ENCODE measurements at places on chromosomes 1 and 21. TPM values are rescaled to one million over a fixed set of nuclear protein-coding genes. Genes with fewer than 3 reads are reported as not detected.

DNA sequence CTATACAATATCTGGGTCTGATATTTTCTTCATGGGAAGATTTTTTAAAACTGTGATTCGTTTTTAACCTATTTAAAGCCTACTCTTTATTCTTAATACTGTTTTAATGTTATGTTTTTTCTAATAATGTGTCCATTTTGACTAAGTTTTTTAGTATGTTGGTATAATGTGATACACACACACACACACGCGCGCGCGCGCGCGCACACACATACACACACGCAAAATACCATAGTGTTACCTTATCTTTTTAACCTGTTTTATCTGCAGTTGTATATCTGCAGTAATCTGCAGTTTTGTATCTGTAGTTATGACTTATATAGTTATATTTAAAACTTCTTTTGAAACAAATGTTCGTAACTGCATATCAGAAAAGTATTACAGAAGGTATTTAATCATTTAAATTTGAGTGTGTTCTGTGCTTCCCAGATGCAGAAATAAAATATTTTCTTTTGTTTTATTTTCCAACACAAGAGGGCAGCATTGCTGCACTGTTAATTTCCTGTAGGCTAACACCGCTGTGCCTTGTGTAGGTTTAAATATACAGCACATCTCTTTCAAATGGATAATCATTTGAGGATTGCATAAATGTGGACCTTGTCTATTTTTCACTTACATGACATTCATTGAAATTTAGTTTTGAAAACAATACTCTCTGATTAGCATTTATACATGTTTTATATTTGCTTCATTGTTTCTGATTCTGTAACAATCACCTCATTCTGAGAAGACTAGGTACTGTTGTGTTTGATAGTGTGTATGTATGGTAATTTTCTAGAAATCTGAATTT lies 166.1 kb downstream of the PDE4B start:
- H3K4me1 ChIP-seq = peaks cover 39% of the 10 kb centered on the region
- H3K27me3 ChIP-seq = no peaks in the 10 kb centered on the region
- no peak overlapping the region for H3K27ac ChIP-seq
- H3K4me3 ChIP-seq = no peak overlapping the region

- H3K4me3 ChIP-seq = no peak overlapping the region
- no peak overlapping the region for H3K27ac ChIP-seq
- H3K27me3 ChIP-seq = no peaks in the 10 kb centered on the region
- peaks cover 6% of the 10 kb centered on the region for H3K36me3 ChIP-seq
Observed at GRCh38 chr1:31183126-31183525, 56.6 kb downstream of the NKAIN1 start.

DNA sequence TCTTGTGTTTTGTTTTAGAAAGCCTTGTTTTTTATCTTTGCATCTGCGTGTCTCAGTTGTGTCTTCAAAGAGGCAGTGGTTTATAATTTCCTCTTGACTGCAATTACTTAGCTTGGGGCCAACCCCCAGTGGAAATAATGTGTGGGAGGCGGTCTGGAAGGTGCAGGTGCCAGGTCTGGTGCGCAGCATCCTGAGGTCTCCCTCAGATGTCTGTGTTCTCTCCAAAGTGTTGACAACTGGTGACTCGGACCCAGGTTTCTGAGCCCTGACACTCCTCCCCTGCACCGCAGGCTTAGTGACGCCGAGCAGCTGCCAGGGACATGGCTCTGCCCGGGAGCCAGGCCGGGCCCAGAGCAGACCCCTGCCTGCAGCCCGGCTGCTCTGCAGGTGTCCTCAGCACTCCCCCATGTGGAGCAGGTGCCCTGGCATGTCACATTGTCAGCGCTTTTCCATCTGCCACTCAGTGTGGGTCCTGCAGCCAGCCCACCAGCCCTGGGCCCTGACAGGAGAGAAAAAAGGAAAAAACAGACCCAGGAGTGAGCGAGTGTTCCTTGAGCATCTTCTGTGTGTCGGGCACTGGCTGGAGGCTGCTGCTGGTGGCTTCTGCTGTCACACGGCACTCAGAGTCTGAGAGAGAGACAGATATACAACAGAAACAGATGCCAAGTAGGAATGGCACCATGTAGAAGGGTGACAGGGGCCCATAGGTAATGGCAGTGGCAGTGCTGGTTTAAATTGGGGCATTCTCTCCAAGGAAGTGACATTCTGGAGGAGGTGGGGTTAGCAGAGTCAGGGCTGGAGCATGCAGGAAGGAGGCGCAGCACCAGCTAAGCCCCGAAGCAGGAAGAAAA lies 24.8 kb upstream of the SELENON start:
- H3K27ac ChIP-seq = peak overlapping the region; percentile 92

DNA sequence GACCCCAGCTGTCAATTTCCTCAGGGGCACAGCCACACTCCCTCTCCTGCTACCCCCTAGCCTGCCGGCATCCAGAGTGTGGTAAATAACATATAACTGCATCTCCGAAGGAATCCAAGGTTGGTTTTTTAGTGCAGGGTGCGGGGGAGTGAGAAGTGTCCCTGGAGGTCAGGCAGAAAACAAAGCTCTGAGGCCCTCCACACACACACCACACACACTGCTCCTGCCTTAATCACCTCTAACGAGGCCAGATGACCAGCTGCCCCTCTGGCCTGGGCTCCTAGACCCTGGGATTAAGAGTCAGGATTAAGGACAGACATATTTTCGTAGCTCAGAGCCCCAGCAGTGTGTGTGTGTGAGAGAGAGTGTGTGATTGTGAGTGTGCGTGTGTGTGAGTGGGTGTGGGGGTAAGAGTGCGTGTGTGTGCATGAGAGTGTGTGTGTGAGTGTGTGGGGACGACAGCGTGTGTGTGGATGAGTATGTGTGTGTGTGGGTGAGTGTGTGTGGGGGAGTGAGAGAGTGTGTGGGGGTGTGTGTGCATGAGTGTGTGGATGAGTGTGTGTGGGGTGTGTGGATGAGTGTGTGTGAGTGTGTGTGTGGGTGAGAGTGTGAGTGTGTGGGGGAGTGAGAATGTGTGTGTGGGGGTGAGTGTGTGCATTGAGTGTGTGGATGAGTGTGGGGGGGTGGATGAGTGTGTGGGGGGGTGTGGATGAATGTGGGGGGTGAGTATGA lies 14.6 kb downstream of the SDC3 start:
- H3K27ac ChIP-seq = peak overlapping the region; percentile 90
- DNase-seq = no peak
- no peaks in the 10 kb centered on the region for H3K27me3 ChIP-seq
- H3K36me3 ChIP-seq = no peaks in the 10 kb centered on the region
- no peak overlapping the region for H3K4me3 ChIP-seq

GRCh38 chr1:12097321-12097720 lies 34.2 kb downstream of the TNFRSF8 start:
- H3K27me3 ChIP-seq = no peaks in the 10 kb centered on the region
- no peaks in the 10 kb centered on the region for H3K36me3 ChIP-seq
- H3K27ac ChIP-seq = no peak overlapping the region
- no peaks in the 10 kb centered on the region for H3K4me1 ChIP-seq
- no peak for DNase-seq

GRCh38 chr1:42311138-42311537 lies 23.9 kb downstream of the FOXJ3 start:
- no peak for DNase-seq
- no peak overlapping the region for H3K4me3 ChIP-seq
- H3K27me3 ChIP-seq = no peaks in the 10 kb centered on the region
- H3K27ac ChIP-seq = no peak overlapping the region

- no peak overlapping the region for H3K4me3 ChIP-seq
- H3K36me3 ChIP-seq = no peaks in the 10 kb centered on the region
- no peaks in the 10 kb centered on the region for H3K4me1 ChIP-seq
- H3K27me3 ChIP-seq = no peaks in the 10 kb centered on the region
- no peak overlapping the region for H3K27ac ChIP-seq
Observed at GRCh38 chr1:155026588-155026987, 7.0 kb downstream of the DCST2 start.

DNA sequence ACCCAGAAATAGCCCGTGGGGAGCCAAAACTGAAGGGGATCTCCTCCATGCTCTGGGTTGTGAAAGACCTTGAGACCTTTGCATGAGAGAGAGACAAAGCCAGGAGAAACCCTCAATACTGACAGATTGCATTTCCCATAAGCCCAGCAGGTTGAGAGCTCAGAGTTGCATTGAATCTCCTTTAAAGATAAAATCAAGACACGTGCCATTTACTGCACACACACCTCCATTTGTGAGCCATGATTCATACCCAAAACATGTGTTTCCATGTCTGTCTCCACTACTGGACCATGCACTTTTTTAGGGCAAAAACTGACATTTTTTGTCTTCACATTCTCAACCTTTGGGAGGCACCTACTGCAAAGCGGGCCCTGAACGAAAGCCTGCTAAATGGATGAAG lies 144.0 kb upstream of the NRIP1 start:
- no peak overlapping the region for H3K4me3 ChIP-seq
- no peaks in the 10 kb centered on the region for H3K27me3 ChIP-seq
- no peak for DNase-seq
- H3K4me1 ChIP-seq = peaks cover 61% of the 10 kb centered on the region
- no peaks in the 10 kb centered on the region for H3K36me3 ChIP-seq

- DNase-seq = no peak
- no peaks in the 10 kb centered on the region for H3K27me3 ChIP-seq
- H3K4me3 ChIP-seq = peak overlapping the region; percentile 91
- peaks cover 38% of the 10 kb centered on the region for H3K4me1 ChIP-seq
- H3K27ac ChIP-seq = no peak overlapping the region
Observed at GRCh38 chr1:15522551-15522950, 1.5 kb downstream of the CASP9 start.

- H3K27me3 ChIP-seq = no peaks in the 10 kb centered on the region
- no peak for DNase-seq
- H3K4me1 ChIP-seq = peaks cover 18% of the 10 kb centered on the region
- H3K4me3 ChIP-seq = no peak overlapping the region
Observed at GRCh38 chr1:118247593-118247992, 62.6 kb upstream of the SPAG17 start.

DNA sequence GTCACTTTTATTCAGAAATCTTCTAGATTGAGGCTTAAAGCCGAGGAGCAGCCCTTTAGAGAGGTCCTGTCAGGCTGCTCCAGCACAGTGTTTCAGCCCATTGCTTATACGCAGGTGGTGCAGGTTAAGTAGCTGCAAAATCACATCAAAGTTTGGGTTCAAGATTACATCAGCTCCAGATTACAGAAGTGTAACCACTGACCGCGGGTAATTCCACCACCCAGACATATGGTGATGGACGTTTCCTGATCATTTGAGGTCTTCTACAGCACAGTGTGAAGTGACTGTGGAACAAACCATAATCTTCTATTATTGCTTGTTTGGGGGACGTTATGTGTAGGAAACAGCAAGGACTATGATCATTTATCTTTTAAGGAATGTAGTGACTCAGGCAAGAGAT lies 11.8 kb downstream of the C1orf115 start:
- H3K36me3 ChIP-seq = no peaks in the 10 kb centered on the region
- no peak for DNase-seq
- peaks cover 9% of the 10 kb centered on the region for H3K4me1 ChIP-seq

GRCh38 chr1:198437332-198437731 lies 103.1 kb downstream of the ATP6V1G3 start:
- no peak overlapping the region for H3K27ac ChIP-seq
- H3K27me3 ChIP-seq = no peaks in the 10 kb centered on the region
- no peaks in the 10 kb centered on the region for H3K36me3 ChIP-seq
- H3K4me1 ChIP-seq = peaks cover 5% of the 10 kb centered on the region
- no peak for DNase-seq
- no peak overlapping the region for H3K4me3 ChIP-seq

Gene PLA2G2C
- not detected for total RNA-seq

Gene OR6K6
- total RNA-seq = not detected

Gene GJA9
- not detected for total RNA-seq

Gene CCDC190
- total RNA-seq = not detected

Data from neural crest cell (in vitro differentiated cells).